ENCODE measurements at places on chromosomes 2 and 18.

DNA sequence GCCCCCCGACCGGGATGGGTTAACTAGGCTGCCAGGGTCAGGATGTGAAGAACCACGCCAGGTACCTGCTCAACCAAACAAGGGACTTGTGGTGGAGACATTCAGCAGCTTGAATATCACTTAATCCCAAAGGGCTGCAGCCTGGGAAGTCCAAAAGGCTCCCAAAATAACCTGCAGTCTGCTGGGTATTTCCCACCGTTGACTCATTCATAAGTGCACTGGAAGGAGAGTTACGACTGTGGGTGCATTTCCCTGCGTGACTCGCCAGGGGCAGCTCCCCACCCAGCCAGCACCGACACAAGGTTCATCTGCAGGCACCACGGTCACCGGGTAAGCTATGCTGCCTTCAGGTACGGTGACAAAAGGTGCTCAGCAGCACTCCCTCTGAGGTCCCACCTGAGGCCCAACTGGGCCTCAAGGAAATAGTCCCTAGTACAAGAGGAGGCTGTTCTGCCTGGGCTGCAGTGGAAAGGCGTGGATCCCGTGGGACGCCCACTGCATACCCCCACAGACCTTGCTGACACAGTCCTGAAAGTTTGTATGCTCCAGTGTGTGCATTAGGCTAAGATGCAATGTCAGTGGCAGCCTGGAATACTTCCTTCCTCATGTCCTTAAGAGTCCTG lies 86.5 kb downstream of the UXS1 start:
- peaks cover 5% of the 10 kb centered on the region for H3K4me1 ChIP-seq
- H3K36me3 ChIP-seq, result peaks cover 36% of the 10 kb centered on the region
- no peak overlapping the region for H3K27ac ChIP-seq

DNA sequence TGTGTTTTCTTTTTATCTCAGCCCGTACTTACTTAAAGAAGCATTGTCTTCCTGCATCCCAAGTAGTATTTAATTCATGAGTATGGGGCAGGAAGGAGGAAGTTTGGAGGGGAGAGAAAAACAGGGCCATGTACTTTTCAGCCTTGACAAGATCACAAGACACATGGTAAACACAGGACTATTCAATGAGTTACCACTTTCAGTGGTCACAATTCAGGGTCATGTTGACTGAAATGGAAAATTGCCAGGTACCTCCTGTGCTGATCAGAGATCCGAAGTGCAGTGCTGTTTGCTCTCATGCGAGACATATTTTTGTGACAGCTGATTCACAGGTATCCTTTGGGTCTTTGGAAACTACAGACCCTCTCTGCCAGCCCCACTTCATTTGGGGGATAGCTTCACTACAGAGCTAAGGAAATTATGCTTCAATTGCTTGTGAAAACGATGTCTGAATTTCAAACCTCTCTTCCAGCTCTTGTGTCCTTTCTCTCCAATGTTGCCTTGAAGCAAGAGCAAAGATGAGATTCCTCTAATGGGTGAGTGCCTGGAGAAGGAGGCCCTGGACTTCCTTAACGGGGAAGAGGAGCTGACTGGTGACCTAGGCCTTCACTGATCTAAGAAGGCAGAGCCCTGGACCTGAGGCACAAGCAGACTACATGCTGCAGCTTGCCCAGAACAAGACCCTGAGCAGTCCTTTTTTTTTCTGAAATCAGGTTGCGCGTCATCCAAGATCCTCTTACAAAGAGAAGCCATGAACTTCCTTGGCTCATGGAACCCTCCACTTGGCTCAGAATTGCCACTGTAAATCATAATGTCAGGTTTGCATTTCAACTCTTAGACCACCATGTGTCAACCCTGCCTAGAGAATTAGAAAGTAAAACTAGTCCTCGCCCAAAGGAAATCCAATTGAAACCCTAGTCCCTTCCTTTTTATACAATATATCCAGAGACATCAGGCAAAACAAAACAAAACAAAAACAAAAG lies 44.1 kb downstream of the EVA1A start:
- H3K27ac ChIP-seq, result no peak overlapping the region
- peaks cover 3% of the 10 kb centered on the region for H3K27me3 ChIP-seq
- H3K4me1 ChIP-seq, result no peaks in the 10 kb centered on the region
- DNase-seq, result no peak
- H3K36me3 ChIP-seq, result no peaks in the 10 kb centered on the region

GRCh38 chr18:34970106-34970505 lies 71.1 kb upstream of the MAPRE2 start:
- no peak for DNase-seq
- peaks cover 20% of the 10 kb centered on the region for H3K27me3 ChIP-seq
- H3K4me1 ChIP-seq, result no peaks in the 10 kb centered on the region

DNA sequence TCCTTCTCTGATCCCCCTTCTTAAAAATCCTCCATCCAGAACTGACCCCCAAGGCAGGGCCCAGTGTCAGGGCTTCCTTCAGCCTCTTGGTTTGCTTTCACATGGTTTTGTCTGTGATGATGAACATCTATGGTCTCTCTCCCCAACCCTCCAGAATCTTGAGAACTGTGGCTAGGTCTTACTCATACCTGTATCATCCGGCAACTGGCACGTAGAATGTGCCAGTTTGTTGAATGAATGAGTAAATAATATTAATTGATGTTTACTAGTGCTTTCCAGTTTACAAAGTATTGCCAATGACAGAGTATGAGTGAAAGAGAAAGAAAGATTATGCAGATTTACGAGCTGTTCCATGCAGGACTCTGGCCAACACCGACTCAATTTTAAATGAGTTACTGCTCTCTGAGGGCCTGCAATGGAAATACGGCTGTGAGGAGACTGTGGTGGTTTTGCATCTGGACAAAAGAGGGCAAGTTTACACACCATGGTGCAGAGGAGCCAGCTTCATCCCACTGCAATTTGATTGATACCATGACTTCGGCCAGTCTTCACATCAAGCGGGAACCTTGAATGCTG lies 29.9 kb upstream of the TRIB2 start:
- DNase-seq, result no peak
- H3K27ac ChIP-seq, result no peak overlapping the region
- no peaks in the 10 kb centered on the region for H3K4me1 ChIP-seq
- H3K36me3 ChIP-seq, result no peaks in the 10 kb centered on the region

GRCh38 chr18:9016633-9017166 lies 85.8 kb upstream of the NDUFV2 start:
- H3K4me3 ChIP-seq, result peak overlapping the region; percentile 56
- no peaks in the 10 kb centered on the region for H3K36me3 ChIP-seq
- H3K27ac ChIP-seq, result no peak overlapping the region
- H3K4me1 ChIP-seq, result peaks cover 24% of the 10 kb centered on the region
- no peak for DNase-seq

DNA sequence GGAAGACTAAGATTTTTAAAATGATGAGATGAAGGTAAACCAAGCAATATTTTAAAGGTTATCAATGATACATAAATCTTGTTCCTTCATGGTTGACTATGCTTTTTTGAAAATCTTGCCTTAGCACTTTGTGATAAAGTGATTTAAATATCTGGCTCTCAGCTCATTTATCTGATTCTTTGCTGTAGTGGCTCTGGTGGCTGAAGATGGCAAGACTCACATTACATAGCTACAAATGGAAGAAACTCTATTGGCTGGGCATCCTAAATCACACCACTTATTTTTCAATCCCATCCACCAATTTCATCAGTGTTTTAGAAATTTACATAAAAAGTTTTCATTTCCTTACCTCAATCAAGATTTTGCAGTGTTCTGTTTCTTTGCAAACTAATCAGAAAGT lies 16.6 kb upstream of the APCDD1 start:
- no peaks in the 10 kb centered on the region for H3K4me1 ChIP-seq
- no peak for DNase-seq
- H3K27ac ChIP-seq, result no peak overlapping the region

GRCh38 chr2:99905636-99906035 lies 236.8 kb downstream of the AFF3 start:
- no peaks in the 10 kb centered on the region for H3K4me1 ChIP-seq
- DNase-seq, result no peak

- H3K4me3 ChIP-seq, result peak within 1 kb of the TSS; percentile 62
- DNase-seq, result peak; percentile 35
- peaks cover 66% of the 10 kb centered on the region for H3K27me3 ChIP-seq
- H3K4me1 ChIP-seq, result peaks cover 11% of the 10 kb centered on the region
- H3K36me3 ChIP-seq, result no peaks in the 10 kb centered on the region
Measured at GRCh38 chr2:127220102-127220767, at the start of gene CYP27C1. TSS of gene CYP27C1 (minus strand) at chr2:127220299. CDS start at chr2:127220270, 29 bp downstream.

DNA sequence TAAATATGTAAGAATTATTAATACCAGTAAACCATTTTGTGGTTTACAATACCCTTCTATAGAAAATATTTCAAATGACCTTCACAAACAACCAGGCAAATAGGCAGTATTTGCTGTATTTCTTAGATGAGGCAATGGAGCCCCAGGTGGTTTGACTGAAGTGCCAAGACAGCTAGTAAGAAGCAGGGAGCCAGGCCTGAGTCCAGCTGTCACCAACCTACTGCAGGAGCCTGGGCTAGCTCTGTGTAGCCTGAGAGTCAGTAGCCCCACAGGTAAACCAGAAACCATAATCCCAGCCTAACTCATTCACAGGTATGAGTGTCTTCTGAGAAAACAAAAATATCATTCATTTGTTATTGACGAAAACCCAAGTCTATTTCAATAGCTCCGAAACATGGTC lies 45.6 kb downstream of the TRIB2 start:
- H3K27me3 ChIP-seq, result peaks cover 9% of the 10 kb centered on the region
- no peak overlapping the region for H3K27ac ChIP-seq
- H3K4me3 ChIP-seq, result no peak overlapping the region
- DNase-seq, result no peak
- H3K4me1 ChIP-seq, result peaks cover 7% of the 10 kb centered on the region

DNA sequence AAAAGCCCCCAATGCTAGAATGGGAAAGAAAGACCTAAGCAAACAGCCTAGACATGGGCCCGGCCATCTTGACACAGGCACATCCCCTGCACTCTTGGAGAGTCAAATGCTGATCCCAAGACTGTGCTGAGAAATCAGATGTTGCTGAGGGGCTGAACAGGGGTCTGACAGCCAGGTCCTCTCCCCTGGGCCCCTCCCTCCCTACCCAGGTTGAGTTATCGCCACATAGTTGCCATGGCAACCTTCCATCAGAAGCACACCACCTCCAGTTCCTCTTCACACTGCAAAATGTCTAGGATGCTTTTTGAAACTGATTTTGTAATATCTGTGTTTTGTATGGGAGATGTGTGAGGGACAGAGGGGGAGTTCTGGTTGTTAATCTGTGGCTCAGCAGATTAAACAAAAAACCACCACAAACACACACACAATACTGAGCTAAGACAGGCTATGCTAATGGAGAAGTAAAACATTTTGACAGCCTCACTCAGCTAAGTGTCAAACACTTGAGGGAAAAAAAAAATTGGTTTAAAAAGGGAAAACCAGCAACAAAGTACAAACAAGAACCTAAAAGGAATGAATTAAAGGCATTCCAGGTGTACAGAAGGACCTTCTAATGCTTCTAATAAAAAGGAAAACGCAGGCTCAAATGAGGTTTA lies 88.2 kb downstream of the TMEM163 start:
- H3K4me1 ChIP-seq, result no peaks in the 10 kb centered on the region
- no peaks in the 10 kb centered on the region for H3K36me3 ChIP-seq
- H3K27ac ChIP-seq, result no peak overlapping the region
- no peak for DNase-seq
- H3K4me3 ChIP-seq, result no peak overlapping the region

GRCh38 chr2:240851078-240851991 lies 17.3 kb upstream of the AGXT start:
- H3K27me3 ChIP-seq, result no peaks in the 10 kb centered on the region
- no peaks in the 10 kb centered on the region for H3K36me3 ChIP-seq
- H3K4me3 ChIP-seq, result no peak overlapping the region
- no peak overlapping the region for H3K27ac ChIP-seq
- no peaks in the 10 kb centered on the region for H3K4me1 ChIP-seq

- DNase-seq, result no peak
- H3K36me3 ChIP-seq, result peaks cover 28% of the 10 kb centered on the region
- H3K4me3 ChIP-seq, result no peak overlapping the region
- peaks cover 48% of the 10 kb centered on the region for H3K4me1 ChIP-seq
- no peak overlapping the region for H3K27ac ChIP-seq
Measured at GRCh38 chr2:8435608-8436007, 246.2 kb upstream of the ID2 start.

DNA sequence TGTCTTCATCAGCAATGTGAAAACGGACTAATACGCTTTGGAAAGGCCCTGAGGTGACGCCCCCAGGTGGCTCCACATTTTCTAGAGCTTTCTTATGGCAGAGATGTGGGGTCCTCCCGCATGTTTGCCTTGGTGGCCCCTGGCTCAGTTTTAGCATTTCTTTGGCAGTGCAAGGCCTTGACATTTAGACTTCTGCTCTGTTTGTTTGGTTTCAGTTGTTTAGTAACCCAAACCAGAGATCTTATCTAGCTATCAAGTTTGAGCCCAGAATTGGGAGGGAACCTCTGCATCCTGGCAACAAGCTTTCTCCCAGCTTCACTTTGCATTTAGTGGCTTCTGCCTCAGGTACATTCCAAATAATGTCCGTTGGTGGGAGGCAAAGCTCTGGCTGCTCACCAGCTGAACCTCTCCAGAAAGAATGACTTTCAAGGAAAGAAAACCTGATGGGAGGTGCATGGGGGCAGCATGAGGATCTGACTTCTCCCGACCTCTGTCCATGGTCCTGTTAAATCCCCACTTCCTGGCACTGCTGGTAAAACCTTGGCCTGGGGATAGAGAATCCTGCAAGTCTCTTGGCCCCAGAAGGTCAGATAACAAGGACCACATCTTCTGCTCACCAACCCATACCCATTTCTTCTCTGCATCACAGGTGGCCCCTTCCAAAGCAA lies 12.0 kb upstream of the MBP start:
- H3K27ac ChIP-seq, result no peak overlapping the region
- no peaks in the 10 kb centered on the region for H3K27me3 ChIP-seq
- DNase-seq, result no peak
- peaks cover 19% of the 10 kb centered on the region for H3K36me3 ChIP-seq
- peaks cover 33% of the 10 kb centered on the region for H3K4me1 ChIP-seq
- no peak overlapping the region for H3K4me3 ChIP-seq

- no peak for DNase-seq
- no peaks in the 10 kb centered on the region for H3K27me3 ChIP-seq
- no peak overlapping the region for H3K4me3 ChIP-seq
- peaks cover 3% of the 10 kb centered on the region for H3K36me3 ChIP-seq
- peaks cover 12% of the 10 kb centered on the region for H3K4me1 ChIP-seq
- H3K27ac ChIP-seq, result peak overlapping the region; percentile 16
Measured at GRCh38 chr2:64625299-64626145, 28.2 kb downstream of the SERTAD2 start.

DNA sequence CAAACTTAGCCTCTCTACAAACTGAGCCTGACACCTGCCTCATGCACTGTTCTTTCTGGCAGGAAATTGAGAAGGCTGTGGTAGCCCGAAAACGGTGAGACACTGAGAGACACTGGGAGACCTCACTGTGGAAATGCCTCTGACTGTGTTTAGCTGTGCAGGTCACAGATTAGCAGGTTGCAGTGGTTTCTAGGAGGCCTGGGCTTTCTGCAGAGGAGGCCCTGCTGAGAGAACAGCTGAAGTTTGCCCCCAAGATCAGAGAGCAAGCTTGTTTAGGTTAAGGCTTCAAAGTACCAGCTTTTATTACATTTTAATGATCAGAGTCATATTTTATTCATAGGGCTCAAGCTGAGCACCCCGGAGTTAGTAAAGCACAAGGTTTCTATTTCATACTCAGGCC lies 68.7 kb upstream of the LYPD6 start:
- peaks cover 15% of the 10 kb centered on the region for H3K27me3 ChIP-seq
- H3K36me3 ChIP-seq, result no peaks in the 10 kb centered on the region
- DNase-seq, result no peak
- H3K27ac ChIP-seq, result no peak overlapping the region
- no peak overlapping the region for H3K4me3 ChIP-seq
